Uterine smooth muscle cell (primary cell): ENCODE measurements at places on chromosomes 5 and 9. TPM values are rescaled to one million over a fixed set of nuclear protein-coding genes. Genes with fewer than 3 reads are reported as not detected.

Gene PCDHB5
- 0.22 and 0.50 TPM in 2 replicates for total RNA-seq

Gene PHF19
- 24.0 and 47.7 TPM in 2 replicates for total RNA-seq

Gene IRX1
- not detected in 2 replicates for total RNA-seq

Gene BHMT2
- total RNA-seq: 4.5 and 6.8 TPM in 2 replicates

Gene CCDC180
- 1.1 and 4.5 TPM in 2 replicates for total RNA-seq

Gene PDZD2
- total RNA-seq: 0.25 and 0.44 TPM in 2 replicates

Gene CKMT2
- 8.6 and 25.2 TPM in 2 replicates for total RNA-seq

Gene PCDHGB7
- total RNA-seq: 6.0 and 7.4 TPM in 2 replicates

Gene SVEP1
- total RNA-seq: 11.1 and 42.2 TPM in 2 replicates

Gene FGD3
- total RNA-seq: not detected in 2 replicates

Gene SPINK1
- 0.33 TPM in 1 of 2 replicates, not detected in the other for total RNA-seq

Gene BTNL9
- not detected in 2 replicates for total RNA-seq

Gene NXNL2
- total RNA-seq: 3.3 and 8.5 TPM in 2 replicates

Gene MGAT1
- 81.0 and 89.9 TPM in 2 replicates for total RNA-seq

Gene ANKDD1B
- 0.33 and 0.62 TPM in 2 replicates for total RNA-seq

Gene FAM120A
- 106 and 125 TPM in 2 replicates for total RNA-seq

Gene DMXL1
- total RNA-seq: 36.7 and 46.4 TPM in 2 replicates

Gene SLC27A6
- total RNA-seq: 1.2 and 2.2 TPM in 2 replicates

Gene ANKRD55
- total RNA-seq: not detected in 2 replicates

Gene LCN15
- not detected in 2 replicates for total RNA-seq

Gene GPR151
- not detected in 2 replicates for total RNA-seq

Gene SOHLH1
- total RNA-seq: not detected in 2 replicates

Gene SLC2A8
- total RNA-seq: 9.4 and 11.4 TPM in 2 replicates

Gene RBM22
- 19.0 and 24.9 TPM in 2 replicates for total RNA-seq

Gene TMOD1
- total RNA-seq: 0.44 and 0.87 TPM in 2 replicates
